ENCODE measurements at places on chromosomes 6 and 20.
A peak's percentile ranks its signal among the peaks of the same experiment; 100 is the strongest.

GRCh38 chr6:156026486-156027247 lies 571.0 kb upstream of the NOX3 start:
- DNase-seq, result no peak

DNA sequence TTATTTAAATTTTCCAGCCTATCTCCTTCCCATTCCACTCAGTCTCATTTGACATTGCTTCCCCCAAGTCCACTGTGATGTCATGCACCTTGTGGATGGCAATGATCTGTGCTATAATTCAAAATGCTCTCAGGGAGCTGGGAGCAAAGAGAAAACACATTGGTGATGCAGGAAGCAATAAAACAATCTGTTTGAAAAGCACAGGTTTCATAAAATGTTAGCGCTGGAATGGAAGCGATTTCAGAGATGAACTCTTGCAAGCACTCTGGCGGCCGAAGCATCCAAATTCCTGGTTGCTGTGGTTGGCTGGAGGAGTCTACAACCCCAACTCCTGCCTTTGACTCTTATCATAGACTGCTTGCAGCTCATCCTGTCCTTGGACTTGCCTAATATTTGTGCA lies 167.0 kb downstream of the GMPR start:
- no peak for DNase-seq

DNA sequence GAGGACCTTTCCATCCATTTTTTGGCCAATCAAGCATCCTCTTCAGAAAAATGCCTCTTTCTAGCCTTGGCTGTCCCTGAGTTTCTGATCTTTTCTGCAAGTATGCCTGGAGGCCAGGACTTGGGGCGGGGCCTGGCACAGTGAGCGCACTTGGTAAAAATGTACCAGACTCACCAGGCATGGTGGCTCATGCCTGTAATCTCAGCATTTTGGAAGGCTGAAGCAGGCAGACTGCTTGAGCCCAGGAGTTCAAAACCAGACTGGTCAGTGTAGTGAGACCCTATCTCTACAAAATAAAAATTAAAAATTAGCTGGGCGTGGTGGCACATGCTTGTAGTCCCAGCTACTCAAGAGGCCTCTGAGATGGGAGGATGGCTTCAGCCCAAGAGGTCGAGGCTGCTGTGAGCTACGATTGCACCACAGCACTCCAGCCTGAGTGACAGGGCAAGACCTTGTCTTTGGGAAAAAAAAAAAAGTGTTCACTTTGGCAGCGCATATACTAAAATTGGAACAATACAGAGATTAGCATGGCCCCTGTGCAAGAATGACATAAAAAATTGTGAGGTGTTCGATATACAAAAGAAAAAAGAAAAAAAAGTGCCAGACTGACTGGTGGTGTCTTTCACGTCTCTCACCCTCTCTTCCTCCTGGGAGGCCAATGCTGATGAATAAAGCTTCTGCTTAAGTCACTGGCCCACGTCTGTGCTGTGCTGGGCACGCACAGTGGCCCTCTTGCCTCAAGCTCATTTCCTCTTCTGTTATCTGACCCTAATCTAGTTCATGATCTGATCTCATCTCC lies 18.1 kb upstream of the SLC9A8 start:
- DNase-seq, result peak; percentile 66

GRCh38 chr6:118580585-118581419 lies 32.7 kb downstream of the PLN start:
- no peak for DNase-seq

DNA sequence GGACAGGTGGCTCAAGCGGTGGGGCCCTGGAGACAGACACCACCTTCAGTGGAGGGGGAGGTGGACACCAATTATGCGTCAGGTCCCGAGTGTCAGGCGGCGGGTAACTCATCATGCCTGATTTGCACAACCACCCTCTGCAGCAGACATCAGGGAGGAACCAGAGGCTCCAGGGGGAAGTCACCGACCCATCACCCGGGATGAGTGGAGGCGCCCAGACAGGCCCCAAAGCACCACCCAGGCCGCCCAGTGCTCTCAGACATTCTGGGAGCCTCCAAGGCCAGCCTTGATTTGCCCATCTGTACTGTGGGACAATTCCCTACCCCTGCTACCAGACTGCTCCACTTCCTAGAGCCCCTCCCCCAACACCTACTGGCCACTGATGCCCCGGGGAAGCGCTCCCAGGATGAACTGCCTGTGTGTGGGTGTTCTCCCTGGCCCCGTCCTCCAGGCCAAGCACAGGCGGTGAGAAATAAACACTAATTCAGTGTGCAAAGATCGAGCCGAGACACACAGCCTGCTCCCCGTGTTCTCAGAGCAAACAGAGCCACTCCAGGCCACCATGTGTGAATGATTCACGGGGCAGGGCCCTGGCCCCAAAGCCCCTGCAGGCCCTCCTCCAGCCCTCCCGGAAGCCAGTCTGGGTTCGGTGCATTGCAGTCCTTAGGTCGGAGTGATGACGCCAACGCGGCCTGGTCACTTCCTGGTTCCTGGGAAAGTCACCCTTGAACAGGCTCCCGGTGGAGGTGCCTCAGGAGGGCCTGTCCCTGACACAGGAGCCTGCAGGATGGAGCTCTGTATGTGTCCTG lies 107.2 kb downstream of the ASXL1 start:
- no peak for DNase-seq

DNA sequence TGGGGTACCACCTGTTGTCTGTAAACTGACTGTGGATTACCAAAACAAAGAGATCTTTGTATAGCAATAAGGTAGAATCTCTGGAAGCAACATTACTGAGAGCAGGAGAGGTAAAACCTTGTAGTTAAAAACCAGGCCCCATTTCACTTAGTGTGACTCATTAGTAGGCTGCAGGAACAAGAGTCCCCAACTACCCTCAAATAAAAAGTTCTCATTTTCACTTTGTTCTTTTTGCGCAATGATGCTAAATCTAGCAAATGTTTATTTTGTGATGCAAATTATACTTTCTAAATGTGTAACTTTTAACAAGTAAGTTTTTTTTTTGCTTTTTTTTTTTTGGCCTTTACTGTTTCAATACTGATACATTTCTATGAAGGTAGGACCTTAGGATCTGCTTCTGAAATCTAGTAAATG lies 67.1 kb downstream of the ESF1 start:
- no peak for DNase-seq

DNA sequence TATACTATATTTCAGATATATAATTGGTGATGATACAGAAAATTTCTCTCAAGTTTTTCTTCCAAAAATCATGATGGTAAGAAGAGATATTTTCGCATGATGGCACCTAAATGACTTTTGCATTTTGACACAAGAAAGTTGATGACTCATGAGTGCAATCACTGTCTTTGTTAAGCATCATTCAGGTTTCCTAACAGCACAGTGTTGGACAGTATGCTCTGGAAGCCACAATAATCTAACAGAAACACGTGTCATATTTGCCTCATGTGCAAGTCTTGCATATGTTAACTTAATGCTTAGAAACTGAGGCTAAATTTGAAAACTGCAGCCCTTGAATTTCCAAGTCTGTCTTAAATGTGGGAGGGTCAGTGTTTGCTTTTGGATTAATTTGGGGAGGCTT lies 533.5 kb downstream of the LMBRD1 start:
- no peak for DNase-seq

DNA sequence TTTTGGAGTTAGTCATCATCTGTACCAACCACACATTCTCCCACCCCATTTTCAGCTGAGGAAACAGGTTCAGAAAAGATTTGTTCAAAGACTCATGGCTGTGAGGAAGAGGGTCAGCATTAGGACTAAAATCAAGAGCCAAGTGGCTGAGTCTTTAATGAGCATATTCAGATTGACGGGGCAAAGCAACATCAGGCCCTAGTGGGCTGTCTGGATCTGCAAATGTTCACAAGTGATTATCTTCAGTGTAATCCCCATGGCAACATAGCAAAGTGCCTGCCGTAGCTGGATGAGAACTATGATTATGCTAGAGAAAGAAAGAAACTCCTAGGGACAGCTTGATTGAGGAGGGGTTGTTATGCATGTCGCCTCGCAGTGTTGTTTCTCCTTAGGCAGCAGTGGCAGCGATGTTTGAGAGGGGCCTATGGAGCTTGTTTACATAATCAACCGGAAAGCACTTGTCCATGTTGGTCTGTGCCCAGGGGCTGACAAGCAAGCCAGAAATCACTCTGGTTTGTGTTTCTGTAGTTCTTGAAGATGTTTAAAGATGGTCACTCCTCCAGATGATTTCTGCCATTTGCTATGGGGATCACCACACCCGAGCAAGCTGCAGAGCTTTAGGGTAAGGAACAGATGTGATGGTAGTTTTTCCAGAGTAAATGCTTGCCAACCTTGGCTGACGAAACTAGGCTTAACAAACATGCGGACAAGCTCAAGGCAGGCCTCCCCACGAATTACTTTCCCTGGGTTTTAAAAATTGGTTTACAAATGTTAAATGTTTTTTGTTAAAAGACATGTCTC lies 124.3 kb upstream of the MLIP start:
- DNase-seq, result no peak

DNA sequence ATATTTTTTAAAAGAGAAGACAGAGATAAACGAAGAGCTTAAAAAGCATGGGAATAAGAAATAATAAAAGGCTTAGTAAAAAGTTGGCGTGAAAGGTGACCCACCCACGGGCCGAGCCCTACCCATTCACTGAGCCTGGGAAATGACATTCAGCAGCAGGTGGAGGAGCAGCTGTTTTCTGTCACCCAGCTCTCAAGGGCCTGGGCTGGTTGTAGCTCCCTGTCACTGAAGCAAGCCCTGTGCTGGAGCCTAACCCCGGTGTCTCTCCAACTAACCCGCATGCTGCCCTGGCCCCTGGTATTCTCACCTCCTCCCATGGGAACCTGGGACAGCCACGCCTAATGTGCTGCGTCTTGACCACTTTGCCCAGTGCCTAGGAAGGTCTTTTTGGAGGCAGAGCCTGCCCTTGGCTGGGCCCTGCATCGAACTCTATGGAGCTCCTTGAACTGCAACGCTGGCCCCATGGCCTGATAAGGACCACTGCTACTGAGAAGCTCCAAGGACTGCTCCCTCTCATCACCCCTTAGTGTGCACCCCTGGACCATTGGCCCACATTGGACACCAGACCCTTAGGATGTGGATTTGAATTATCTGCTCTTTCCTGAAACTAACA lies 68.8 kb upstream of the IYD start:
- DNase-seq, result no peak

GRCh38 chr20:18326990-18327389 lies 38.7 kb downstream of the ZNF133 start:
- no peak for DNase-seq

- DNase-seq, result no peak
These were observed 5.0 kb downstream of the RAB44 start for GRCh38 chr6:36702656-36703055.

DNA sequence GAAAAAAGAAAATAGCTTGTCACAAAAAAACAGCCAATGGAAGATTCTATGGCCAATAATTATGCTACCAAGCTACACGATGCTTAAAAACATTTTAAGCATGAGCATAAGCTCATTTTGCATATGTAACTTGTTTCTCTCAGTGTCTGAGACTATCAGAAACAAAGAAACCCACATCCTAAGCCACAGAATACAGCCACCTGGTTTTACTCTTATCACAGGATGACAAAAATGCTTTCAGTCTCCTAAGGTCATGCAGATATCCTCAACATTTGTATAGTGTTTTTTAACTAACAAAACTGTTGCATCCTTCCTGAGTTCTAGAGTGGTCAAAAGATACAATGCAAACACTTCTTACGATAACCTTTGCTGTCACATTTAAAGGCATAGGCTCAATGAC lies 172.1 kb upstream of the RUNX2 start:
- peak; percentile 66 for DNase-seq

DNA sequence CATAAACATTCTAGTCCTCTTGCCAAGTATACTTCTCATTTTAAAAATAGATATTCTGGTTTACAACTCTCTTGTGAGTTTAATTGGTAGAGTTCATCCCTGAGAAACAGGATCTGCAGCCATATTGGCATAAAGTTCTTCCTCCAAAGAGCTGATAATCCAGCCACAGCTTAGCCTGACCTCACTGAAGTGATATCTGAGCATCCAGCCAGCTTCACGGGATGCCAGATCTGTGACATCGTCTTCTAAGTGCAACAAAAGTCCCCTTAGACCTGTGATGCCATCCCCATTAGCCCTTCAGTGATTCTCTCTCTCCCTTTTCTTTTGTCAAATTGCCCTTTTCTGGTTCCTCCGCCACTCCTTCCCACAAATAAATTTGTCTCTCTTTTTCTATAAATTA lies 180.6 kb upstream of the STXBP5 start:
- DNase-seq, result no peak

- DNase-seq, result no peak
These were observed 111.2 kb upstream of the SAMD5 start for GRCh38 chr6:147397306-147397705.

- no peak for DNase-seq
These were observed 120.8 kb downstream of the BACH2 start for GRCh38 chr6:90175627-90176538.

- no peak for DNase-seq
These were observed 37.0 kb downstream of the RNF217 start for GRCh38 chr6:124999105-124999764.

GRCh38 chr6:64404396-64404795 lies 768.8 kb downstream of the PHF3 start:
- DNase-seq, result no peak

GRCh38 chr6:7907159-7907558 lies 3.4 kb downstream of the TXNDC5 start:
- no peak for DNase-seq

DNA sequence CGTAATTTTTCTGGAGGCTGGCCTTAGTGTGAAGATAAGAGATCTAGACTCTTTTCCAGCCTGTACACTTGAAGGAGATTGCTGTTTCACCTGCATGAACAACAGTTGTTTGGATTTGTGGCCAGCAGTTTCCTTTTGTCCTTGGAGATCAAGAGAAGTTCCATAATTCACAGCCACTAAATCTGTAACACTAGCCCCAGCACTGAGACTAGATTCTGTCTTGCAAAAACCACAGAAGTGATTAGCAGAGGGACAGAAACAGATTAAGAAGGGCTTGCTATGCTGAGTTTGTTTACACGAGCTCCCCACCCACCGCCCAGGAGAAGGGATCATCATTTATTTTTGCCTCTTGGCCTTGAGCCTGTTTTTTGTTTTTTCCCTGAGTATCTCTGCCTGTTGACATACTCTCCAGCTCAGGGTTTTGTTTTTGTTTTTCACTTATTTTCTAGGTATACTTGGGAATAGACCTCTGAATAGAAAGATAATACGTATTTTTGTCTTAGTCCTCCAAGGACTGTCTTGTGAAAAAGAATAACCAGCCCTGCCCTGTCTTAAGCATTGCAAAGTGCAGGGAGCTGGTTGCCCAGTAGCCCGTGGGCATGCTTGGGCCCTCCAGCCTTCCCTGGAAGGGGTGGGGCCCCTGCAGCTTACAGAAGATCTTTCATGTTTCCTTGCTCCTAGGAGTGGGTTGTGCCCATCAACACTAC lies 93.1 kb upstream of the SOX4 start:
- no peak for DNase-seq
